CD4-positive, alpha-beta T cell treated with Interleukin-10 for 1 hour (primary cell): ENCODE measurements at places on chromosomes 16 and 17.

DNA sequence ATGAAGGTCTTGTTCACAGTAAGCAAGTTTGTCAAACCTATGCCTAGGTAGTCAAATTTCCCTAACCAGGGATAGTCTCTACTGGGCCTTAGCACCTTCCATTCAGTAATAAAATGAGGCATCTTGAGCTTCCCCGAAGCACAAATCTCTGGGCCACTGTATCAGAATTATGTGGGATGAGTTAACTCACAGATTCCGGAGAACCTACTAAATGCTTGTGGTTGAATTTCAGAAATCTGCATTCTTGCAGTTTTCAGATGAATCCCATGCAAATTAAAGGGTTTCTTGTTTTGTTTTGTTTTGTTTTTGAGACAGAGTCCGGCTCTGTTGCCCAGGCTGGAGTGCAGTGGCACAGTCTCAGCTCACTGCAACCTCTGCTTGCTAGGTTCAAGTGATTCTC is 478.8 kb upstream of the HSBP1 start:
- no peak for DNase-seq

DNA sequence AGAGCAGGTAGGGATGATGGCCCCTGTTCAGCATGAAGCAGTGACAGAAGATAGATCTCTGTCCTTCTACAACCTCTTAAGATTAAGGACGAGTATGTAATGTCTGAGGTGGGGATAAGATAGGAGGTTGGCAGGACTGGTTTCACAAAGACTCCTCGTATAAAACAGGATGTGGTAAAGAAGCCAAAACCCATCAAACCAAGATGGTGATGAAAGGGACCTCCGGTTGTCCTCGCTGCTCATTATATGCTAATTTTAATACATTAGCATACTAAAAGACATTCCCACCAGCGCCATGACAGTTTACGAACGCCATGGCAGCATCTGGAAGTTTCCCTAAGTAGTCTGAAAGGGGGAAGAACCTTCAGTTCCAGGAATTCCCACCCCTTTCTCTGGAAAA is 27.3 kb downstream of the MIS12 start:
- DNase-seq = peak; percentile 44

GRCh38 chr17:74099442-74100340 is 103.8 kb upstream of the RPL38 start:
- DNase-seq = no peak

- no peak for DNase-seq
Observed at GRCh38 chr17:57588086-57588485, 157.0 kb downstream of the CCDC182 start.

GRCh38 chr17:43909537-43910231 is 2.3 kb upstream of the MPP2 start:
- DNase-seq = no peak

GRCh38 chr16:27127308-27127707 is 60.6 kb downstream of the C16orf82 start:
- DNase-seq = no peak

GRCh38 chr17:17414341-17414805 is 62.4 kb upstream of the MED9 start:
- DNase-seq = no peak

DNA sequence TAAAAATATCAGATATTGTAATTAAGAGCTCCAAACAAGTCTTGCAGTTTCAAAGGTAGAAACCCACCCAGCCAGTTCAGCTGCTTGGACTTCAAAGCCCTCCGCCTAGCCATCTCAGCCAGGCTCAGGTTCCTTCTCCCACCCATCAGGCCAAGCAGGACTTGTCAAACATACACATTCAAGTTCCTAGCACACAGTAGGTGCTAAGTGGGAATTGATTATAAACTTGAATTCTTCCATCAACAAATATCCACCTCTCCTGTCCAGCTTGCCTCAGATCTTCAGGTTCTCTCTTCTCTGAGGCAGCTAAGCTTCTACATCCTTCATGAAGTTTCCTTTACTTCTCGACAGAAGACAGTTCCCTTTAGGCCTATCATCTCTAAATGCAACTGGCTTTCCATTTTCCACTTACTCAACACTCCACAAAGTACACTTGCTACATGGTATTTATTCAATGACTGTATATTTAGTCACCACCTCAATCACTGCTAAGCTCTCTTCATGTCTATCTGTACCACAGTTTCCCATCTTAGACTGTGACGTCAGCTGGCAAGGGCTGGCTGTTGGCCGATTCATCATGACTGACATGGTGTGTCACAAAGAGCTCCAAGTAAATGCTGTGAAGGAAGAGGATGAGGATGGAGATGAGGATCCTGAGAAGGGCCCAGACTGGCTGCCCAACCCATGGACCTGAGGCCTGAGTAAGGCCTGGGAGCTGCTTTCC is 13.3 kb upstream of the COG7 start:
- no peak for DNase-seq

GRCh38 chr17:20045476-20045875 is 36.3 kb downstream of the SPECC1 start:
- DNase-seq = no peak

GRCh38 chr17:57783338-57783742 is 38.2 kb upstream of the CCDC182 start:
- DNase-seq = peak; percentile 68

- DNase-seq = no peak
Observed at GRCh38 chr17:77841742-77842527, 116.6 kb upstream of the TNRC6C start.

DNA sequence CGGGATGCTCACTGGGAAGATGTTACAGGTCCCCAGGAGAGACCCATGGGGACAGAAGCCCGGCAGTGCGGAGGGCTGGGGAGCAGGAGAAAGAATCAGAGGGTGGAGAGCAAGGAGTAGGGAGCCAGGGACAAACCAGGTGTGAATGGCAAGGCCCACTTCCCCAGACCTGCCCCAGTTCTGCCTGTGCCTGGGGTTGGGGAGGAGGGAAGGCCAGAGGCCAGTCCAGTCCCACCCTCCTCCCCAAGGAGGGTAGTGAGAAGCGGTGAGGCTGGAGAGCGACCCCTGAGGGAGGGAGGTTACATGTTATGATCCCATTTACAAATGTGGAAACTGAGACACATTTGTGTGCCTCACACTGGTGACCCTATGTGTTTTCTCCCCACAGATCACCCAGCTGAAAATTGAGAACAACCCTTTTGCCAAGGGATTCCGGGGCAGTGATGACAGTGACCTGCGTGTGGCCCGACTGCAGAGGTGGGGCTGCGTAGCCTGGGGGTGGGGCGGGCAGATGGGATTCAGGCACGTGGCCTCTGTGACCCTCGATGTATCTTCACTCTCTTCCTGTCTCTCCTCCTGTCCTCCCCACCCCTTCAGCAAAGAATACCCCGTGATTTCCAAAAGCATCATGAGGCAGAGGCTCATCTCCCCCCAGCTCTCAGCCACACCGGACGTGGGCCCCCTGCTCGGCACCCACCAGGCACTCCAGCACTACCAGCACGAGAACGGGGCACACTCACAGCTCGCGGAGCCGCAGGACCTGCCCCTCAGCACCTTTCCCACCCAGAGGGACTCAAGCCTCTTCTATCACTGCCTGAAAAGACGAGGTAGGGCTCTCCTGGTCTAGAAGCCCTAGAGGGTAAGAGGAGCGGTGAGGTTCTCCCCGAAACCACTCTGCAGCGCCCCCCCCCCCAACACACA is 27.5 kb downstream of the TBX4 start:
- DNase-seq = no peak

- DNase-seq = no peak
Observed at GRCh38 chr17:82876602-82877379, 37.0 kb upstream of the ZNF750 start.

DNA sequence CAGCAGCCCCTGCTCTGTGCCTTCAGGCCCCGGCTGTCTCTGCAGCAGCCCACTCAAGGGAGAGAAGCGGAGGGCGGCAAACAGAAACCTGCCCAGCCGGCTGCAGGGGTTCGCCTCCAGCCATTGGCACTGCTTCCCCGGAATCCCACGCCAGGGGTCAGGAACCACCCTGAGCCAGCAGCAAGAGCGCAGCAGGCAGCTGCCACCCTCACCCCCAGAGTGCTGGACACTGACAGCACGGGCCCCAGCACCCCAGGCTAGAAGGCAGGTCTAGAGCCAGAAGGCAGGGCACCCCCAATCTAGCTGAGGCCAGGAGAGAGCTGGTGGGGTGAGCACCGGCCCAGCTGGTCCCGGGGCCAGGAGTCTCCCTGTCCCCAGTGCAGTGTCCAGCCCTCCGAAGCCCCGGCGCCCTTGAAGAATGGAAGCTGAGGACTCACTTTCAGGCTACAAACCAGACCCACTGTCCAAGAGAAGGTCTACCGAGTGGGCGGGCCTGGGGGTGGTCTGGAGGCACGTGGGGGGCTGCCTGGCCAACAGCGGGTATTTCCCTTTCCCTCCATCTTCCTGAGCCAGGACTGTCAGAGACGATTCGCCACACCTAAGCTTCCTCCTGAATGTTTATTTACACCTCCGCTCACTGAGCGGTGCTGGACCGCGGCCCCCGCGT is 8.4 kb downstream of the UBALD2 start:
- no peak for DNase-seq

GRCh38 chr16:79845033-79845733 is 244.6 kb upstream of the MAF start:
- no peak for DNase-seq

DNA sequence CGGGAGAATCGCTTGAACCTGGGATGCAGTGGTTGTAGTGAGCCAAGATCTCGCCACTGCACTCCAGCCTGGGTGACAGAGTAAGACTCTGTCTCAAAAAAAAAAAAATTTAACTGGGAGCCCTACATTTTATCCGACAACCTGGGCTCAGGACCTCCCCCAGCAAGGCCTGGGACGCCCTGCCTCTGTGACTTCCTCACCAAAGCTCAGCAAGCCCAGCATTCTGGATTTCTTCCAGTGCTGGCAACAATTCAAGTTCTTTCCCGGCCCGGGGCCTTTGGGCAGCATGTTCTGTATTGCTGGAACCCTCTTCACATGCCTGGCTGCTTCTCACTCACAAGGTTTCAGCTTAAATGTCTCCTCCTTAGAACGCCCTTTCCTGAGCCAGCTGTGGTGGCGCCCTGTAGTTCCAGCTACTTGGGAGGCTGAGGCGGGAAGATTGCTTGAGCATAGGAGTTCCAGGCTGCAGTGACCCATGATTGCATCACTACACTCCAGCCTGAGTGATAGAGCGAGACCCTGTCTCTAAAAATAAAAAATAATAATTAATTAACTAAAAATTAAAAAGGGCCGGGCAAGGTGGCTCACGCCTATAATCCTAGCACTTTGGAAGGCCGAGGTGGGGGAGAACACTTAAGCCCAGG is 15.9 kb upstream of the MEIOB start:
- no peak for DNase-seq

DNA sequence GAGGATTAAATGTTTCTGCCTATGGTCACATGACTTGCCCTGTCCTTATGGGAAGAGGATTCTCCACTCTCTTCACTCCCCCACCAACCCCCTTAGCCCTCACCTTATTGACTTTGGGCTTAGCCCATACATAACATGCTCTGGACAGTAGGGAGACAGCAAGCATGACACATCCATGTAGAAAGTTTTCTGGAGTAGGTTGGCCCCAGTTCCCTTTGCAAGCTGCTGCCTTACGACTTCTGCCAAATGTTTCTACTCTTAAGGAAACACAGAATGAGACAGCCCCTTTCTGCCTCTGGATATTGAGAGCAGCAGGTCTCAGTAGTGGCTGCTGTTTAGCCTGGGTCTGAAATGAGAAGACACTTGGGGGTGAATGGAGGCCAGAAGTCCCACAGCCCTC is 282.2 kb downstream of the MAP2K6 start:
- DNase-seq = no peak

- DNase-seq = no peak
Observed at GRCh38 chr17:81693509-81694210, 9.5 kb upstream of the MRPL12 start.

GRCh38 chr17:70298929-70299531 is 129.7 kb downstream of the KCNJ2 start:
- no peak for DNase-seq

DNA sequence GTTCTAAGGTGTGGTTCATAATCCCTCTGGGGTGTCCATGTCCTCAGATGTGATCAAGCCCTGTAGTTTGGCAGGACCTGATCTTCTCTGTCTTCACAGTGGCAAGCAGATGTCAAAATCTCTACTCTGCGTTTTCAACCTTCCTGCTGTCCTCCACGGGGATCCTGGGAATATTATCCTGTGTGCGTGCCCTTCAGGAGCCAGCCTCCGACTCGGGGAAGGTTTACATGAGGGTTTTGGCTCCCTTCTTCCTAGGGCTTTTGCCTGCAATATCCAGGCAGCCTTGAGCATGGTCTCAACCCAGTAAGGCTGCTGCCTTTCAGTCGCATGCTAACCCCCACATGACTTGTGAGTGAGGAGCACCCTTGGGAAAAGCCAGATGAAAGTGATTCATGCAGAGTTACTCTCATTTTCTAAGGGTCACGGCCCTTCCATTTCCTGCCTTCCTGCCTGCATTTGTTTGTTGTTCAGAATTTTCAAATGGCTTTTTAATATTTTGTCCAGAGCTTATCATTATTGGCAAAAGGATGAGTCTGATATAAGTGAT is 202.2 kb upstream of the CHMP6 start:
- no peak for DNase-seq

GRCh38 chr16:87288753-87289362 is 28.3 kb downstream of the C16orf95 start:
- DNase-seq = no peak
